B cell (primary cell): ENCODE measurements at places on chromosomes 16 and 17. TPM values are rescaled to one million over a fixed set of nuclear protein-coding genes. Genes with fewer than 3 reads are reported as not detected.

- peak; percentile 44 for DNase-seq
Observed at GRCh38 chr17:2222901-2223616, 80.5 kb downstream of the SMG6 start.

- DNase-seq = no peak
Observed at GRCh38 chr17:28774206-28774605, 30.4 kb downstream of the TRAF4 start.

GRCh38 chr17:12644623-12645022 is 21.1 kb upstream of the MYOCD start:
- no peak for DNase-seq

GRCh38 chr17:28381141-28381825 is 9.8 kb downstream of the SARM1 start:
- no peak for DNase-seq

DNA sequence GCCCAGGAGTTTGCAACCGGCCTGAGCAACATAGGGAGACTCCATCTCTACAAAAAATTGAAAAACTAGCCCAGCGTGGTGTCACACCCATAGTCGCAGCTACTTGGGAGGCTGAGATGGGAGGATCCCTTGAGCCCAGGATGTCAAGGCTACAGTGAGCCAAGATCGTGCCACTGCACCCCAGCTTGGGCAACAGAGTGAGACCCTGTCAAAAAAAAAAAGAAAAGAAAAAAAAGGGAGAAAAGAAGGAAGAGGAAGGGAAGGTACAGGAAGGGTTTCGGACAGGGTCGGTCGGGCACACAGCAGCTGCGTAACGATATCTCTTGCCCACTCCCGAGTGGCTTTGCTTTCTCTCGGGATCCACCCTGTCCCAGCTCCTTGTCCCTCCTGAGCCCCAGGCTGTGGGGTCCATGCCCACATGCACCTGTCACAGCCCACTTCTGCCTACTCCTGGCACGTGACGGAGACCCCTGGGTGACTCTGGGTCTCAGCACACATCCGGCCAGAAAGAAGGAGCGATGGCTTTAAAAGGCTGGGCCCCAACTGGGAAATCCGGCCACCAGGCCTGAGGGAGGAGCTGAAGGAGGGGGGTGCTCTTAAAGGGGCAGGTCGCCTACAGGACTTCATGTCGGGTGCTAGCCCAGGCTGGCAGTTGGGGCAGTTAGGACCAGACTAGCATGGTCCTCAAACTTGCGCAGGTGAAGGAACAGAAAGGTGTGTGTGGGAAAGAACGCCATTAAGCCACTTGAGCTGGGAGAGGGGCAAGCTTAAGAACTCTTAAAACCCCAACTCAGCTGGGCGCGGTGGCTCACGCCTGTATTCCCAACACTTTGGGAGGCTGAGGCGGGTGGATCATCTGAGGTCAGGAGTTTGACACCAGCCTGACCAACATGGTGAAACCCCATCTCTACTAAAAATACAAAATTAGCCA is at the start of gene GHDC:
GHDC (minus strand) TSS at position 526 of the 931 bp plus-strand sequence. CDS start 913 bp downstream, outside the sequence.
- DNase-seq = peak; percentile 86

GRCh38 chr17:75707079-75707571 is 14.1 kb upstream of the ITGB4 start:
- DNase-seq = no peak

DNA sequence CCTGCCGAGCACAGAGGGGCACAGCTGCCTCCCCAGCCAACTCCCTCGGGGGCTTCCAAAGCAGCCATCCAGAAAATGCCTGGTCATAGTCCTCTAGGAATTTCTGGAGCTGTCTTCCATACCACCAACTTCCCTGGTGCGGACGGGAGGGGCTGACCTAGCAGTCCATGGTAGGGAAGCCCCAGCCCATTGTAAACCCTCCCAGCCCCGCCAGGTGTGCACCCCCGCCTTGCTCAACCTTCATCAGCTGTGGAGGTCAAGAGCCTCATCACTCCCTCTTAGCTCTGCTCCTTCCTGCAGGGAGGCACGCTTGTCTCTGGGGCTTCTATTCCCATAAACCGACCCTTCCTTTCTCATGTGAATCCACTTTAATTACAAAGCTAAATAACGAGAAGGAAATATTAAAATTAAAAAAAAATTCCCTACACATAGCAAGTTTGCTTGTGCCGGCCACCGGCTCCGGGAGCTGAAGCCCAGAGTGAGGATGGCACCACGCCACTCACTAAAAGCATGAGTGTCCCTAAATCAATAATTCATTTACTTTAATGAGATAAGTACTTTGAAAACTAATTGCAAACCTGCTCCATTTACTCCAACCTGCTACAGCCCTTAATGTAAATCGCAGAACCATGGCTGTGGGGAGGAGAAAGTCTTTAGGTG is 181.4 kb downstream of the ENGASE start:
- no peak for DNase-seq

DNA sequence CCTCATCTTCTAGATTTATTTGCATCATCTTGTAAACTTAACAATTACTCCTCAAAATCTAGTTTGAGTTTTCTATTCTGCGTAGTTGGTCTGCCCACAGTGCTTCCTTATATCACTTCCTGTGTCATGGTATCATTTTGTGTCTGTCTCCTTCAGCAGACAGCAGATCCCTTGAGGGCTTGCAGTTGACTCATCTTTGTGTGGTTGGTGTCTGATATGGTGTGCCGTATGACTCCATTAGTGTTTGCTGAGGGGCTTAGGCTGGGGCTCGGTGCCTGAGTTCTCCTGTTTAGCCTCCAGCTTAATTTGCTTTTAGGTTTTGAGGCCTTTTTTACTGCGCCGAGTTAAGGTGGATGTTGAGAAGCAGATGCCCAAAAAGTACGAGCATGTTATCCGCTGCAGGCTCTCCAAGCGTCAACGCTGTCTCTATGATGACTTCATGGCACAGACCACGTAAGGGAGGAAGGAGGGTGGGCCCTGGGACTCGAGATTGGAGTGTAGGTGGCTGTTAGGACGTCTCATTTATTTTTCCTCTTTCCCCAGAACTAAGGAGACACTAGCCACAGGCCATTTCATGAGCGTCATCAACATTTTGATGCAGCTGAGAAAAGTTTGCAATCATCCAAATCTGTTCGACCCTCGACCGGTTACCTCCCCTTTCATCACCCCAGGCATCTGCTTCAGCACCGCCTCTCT is 16.9 kb downstream of the SRCAP start:
- peak; percentile 64 for DNase-seq

DNA sequence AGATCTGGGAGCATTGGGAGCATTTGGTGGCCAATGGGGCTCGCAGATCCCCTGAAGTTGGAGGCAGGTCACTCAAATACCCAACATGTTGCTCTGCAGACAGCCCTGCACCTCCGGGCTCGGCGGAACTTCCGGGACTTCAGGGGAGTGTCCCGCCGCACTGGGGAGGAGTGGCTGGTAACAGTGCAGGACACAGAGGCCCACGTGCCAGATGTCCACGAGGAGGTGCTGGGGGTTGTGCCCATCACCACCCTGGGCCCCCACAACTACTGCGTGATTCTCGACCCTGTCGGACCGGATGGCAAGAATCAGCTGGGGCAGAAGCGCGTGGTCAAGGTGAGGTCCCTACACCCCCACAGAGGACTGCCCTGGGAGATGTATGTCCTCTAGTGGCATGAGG is 16.4 kb downstream of the MVP start:
- no peak for DNase-seq

DNA sequence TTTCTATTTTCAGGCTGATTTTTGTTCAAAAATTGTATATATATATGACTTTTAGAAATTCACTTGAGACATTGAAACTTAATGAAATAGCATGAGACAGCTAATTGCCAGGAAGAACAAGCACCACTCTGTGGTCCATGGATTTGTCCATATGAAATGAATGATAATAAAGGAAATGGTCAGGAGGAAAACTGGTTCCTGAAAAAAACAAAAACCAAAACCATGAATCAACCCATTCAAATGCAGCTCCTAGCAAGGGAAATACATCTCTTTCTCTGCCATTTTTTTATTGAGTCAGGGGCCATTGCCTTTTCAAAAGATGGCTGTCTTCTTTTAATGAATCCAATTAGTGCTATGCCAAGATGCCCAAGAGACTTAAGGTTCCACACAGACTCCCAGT is 230.7 kb downstream of the SLC39A11 start:
- no peak for DNase-seq

DNA sequence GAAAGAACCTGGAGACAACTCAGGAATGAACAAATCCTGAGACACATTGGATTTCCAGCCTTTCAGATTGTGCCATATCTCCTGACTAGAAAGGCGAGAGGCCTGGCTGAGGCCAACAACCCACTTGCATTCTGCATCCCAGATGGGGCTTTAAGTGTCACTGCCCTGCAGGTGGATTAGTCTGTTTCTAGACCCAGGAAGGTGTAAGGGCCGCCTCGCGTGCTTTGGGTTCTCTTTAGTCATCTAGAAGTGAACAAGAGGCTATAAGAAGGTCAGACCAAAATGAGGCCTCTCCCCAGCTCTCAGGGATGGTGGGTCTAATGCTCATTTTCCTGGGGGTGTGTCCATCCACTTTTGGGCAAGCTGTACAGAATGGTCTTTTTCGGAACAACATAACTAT is 4.9 kb downstream of the SAP30BP start:
- DNase-seq = no peak

DNA sequence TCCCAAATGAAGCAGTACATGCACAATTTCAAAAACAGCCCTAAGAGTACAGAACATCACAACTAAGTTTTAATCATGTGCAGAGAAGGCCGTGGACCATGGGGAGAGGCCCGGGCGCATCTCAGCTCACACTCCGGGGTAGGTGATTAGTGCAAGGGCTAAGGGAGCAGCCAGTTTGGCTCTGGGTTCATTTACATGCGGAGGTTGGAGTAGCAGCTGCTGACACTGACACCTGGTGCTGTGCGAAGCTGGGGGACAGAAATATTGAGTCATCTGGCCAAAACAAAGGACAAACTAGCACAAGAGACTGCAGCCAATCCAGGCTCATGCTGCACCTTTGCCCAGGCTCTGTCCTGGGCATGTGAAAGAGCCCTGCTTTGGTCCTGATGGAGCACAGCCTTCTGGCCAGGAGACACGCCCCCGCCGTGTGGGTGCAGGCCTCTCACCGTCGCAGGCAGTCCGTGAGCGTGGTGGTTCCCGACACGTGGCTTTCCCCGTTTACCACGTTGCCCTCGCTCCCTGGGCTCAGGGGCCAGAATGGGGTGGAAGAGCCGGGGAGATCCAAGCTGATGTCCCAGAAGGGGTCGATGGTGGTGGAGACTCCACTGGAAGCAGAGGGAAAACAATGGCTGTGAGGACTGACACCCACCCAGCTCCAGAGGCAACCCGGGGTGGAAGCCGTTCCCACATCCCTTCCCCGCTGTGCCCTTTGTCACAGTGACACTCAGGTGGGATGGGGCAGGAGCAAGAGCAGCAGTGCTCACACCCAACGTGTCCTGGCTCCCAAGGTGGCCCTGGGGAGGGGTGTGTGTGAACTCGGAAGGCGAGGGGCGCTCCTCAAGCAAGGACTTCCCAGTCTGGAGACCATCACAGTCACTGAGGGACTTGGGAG is 31.9 kb downstream of the USP22 start:
- DNase-seq = no peak

- no peak for DNase-seq
Observed at GRCh38 chr17:78933025-78933958, 8.1 kb upstream of the TIMP2 start.

DNA sequence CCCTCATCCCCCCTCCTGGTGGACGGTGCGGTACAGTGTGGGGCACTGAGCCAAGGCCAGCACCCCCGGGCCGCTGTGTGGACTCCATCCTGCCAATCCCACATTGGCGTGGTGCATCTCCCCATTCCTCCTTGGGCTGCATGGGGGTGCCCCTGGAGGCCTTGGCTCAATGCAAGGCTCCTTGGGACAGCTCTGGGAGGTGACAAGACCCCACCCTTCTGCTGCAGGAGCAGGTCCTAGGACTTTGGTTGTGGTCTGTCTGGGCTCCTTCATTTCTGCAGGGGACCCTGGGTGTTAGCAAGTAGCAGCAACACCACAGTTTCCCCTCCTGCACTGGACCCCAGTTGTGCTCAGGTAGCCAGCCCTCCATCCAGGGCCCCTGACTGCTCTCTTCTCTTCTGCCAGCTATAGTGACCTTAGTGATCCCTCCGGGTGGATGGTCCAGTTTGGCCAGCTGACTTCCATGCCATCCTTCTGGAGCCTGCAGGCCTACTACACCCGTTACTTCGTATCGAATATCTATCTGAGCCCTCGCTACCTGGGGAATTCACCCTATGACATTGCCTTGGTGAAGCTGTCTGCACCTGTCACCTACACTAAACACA is 1.3 kb downstream of the PRSS21 start:
- no peak for DNase-seq

DNA sequence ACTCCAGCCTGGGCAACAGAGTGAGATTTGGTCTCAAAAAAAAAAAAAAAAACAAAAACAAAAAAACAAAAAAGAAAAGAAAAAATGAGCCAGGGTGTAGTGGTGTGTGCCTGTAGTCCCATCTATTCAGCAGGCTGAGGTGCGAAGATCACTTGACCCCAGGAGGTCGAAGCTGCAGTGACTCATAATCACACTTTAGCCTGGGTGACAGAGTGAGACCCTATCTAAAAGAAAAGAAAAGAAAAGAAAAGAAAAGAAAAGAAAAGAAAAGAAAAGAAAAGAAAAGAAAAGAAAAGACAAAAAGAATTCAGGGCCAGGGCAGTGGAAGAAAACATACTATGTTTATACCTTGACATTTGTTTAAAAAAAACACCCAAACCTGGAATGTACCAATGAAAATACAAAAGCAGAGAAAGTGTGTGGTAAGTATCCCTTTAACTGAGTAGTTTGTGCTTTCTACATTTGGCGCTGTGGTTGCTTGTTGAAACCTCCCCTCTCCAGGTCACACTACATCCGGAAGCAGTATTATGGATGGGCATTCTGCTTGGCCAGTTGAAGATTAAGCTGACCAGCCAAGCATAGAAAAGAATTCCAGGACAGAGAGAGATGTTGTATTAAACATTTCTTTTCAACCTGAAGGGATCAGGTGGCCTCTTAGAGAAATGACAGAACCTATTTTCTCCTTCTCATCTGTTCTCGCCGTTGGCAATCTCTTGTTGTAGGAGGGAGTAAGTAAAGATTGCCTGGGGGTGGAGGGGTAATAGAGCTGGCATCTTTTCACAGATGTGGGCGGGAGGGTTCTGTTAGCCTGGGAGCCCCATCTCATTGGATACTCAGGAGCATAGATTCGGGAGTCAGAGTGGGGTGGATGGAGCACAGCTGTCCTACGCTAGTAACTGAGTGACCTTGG is 12.1 kb upstream of the PRKCB start:
- no peak for DNase-seq

GRCh38 chr17:71229070-71229469 is 891.8 kb upstream of the SOX9 start:
- no peak for DNase-seq

DNA sequence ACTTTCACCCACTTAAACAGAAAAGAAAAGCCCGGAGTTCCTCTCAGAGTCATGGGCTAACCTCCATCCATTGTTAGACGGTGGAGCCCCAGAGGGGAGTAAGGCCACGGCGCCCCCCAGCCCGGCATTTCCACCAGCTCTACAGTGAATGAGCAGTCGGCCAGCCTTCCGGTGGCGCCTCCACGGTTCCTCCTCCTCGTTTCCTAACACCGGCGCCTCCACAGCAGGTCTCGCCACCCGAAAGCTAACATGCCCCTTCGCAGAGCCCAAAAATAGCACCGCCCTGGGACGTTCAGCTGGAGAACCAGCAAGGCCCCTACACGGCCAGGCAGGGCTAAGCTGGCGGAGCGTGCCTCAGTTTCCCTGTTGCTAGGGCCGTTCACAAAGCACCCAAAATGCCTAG is 858 bp downstream of the MMD start:
- DNase-seq = peak; percentile 64

The CDH1 gene
- 1.7 and 2.0 TPM in 2 replicates for total RNA-seq

The LPO gene
- total RNA-seq = not detected in 2 replicates

The CEP295NL gene
- total RNA-seq = 1.3 and 2.9 TPM in 2 replicates

The ARHGAP44 gene
- total RNA-seq = 11.6 and 15.2 TPM in 2 replicates

The TSNAXIP1 gene
- total RNA-seq = 1.1 and 1.2 TPM in 2 replicates

The CCL4L2 gene
- 0.53 and 1.2 TPM in 2 replicates for total RNA-seq

The FTO gene
- 68.5 and 71.3 TPM in 2 replicates for total RNA-seq
